ENCODE measurements at places on chromosomes 3 and 15.

GRCh38 chr3:140545756-140546155 is 132.1 kb upstream of the TRIM42 start:
- no peak for DNase-seq

DNA sequence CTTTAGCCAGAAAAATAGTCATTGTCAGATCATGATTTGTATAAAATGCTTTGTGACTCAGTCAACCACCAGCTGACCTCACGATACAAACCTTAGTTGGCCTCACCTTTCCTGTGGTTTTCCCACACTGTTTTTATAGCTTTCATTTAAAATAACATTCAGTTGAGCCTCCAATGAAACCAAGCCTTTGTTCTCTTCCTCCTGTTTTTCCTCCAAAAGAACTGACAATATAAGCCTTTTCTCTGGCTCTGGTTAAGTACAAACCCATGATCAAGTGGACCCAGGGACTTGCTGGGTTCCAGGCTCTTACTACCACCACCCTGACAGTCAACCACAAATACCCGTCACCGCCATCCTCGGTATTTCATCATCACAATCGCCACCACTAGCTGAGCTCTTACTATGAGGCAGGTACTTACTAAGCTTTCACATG is 81.7 kb downstream of the TAMM41 start:
- no peak for DNase-seq

GRCh38 chr3:195070336-195070735 is 200.6 kb downstream of the XXYLT1 start:
- no peak for DNase-seq

DNA sequence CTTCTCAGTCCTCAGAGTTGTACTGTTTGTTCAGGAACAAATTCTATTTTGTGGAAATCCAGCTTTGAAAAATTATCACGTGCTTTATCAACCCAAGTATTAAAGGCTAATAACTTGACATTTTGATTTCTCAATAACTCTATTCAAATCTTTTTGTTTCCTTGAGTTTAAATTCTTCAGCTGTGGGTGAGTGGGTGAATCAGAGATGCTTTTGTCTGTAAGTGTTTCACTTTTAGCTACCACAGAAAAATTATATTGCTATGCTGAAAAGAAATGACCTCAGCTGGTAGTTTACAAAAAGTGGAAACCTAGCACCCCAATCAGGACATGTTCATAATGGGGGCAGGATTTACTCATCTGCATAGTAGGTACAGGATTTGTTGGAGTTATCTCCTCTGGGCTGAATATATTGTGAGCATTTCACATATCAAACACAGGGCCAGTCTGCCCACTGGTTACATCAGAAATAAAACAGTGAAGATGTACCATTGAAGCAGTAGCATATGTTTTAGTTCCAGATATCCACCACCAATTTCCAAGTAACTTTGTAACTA is 30.5 kb downstream of the MINDY4B start:
- no peak for DNase-seq

DNA sequence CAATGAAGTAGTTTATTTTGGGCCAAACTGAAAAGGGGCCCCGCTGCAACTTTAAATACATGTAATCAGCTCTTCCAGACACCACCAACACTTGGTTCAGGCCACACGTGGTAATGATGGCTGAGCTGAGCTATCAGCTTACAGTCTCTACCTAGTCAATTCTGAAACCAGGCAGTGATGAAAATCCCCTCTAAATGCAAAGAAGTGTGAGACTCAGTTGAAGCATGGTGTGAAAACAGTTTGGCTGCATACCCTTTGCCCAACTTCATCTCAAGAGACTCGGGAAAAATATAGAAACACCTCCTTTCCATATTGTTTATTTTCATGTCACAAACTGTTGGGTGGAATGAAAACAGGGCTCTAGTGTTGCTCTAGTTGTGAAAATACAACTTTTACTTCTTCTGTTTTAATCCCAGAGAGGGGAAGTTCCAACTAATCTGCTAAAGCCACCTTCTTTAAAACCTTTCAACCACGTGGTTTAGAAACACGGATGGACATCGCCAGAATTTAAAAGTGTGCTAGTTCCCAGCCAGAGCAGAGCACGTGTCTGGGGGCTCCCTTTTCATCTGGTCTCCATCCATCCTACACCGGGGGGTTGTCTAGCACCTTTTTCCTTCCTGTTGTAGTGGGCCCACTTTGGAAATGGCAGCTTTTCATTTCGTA is 229.1 kb downstream of the EPHB1 start:
- DNase-seq: no peak

- DNase-seq: no peak
These were observed 47.5 kb upstream of the SEMA4B start for GRCh38 chr15:90153658-90154057.

- DNase-seq: no peak
These were observed 28.5 kb downstream of the DNAJC13 start for GRCh38 chr3:132445817-132446216.

DNA sequence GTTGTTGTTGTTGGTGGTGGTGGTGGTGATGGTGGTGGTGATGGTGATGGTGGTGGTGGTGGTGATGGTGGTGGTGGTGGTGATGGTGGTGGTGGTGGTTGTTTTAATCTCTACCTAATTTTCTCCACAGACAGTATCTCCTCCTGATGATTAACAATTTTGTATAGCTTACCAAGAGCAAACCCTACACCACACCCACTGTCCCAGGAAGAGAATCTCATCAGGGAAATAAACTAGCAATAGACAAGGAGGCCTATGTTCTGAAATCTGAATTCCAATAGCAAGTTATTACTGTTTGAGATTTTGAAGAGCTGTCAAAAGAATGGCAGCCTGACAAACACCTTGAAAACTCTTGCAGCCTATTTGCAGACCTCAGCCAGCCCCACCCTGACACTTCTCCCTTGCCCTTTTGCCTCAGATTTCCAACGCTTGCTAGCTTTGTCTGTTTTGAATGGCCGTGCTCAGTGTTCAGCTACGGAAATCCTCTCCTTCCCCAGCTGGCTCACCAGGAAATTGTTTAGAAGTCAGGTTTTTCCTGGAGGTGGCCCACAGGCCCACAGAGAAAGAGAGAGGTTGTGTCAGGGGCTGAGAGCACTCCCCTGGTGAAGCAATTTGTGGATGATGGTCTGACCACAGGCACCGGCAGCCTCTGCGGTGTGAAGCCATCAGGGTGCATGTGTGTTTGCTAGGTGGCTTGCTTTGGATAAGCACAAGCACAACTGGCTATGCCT is 101.6 kb downstream of the MAGI1 start:
- no peak for DNase-seq

- DNase-seq: no peak
These were observed 50.8 kb upstream of the RPL32 start for GRCh38 chr3:12891985-12892839.

DNA sequence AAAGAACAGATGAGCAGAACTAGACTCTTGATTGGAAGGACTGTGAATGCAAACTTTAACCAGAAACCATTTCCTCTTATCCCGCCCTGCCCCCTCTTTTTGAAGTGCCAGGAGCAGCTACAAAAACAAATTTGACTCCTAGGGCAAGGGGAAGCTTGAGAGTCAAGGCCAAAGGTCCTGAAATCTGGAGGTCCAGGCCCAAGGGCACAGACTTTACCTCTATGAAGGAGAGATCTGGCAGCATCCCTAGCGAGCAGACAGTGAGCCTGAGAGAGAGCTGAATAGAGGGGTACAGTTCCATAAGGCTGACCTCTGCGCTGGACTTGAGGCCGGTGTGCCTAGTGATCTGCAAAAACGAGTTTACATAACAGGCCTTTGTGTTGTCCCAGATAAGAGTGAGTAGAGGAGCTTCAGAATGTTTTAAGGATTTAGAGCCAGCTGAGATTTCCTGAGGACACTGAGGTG is 5.1 kb downstream of the RAB43 start:
- no peak for DNase-seq

GRCh38 chr3:27521179-27521871 is 37.1 kb upstream of the SLC4A7 start:
- no peak for DNase-seq

- DNase-seq: no peak
These were observed 223.7 kb downstream of the PCCB start for GRCh38 chr3:136473716-136474326.

DNA sequence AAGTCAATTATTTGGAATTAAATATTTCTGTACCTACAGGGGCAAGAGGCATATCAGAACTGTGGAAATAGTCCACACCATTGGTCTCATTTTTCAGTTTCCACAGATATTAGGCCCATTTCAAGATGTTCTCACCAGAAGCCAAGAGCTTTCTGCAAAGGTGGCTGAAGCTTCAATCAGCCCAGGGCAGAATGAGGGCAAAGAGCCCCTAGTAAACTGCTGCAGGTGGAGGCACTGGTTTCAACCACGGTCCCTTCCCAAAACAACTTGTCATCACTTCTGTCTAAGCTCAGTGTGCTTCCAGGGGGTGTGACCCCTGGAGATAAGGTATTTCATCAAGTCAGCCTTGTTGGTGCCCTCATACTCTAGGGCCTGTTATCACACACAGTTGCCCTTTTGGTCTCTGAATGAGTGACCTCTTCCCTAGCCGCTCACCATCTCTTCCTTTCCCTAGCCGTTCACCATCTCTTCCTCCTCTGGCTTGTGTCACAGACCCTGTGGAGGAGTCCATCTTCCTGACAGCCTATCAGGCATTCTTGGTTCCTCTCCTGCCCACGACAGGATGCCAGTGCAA is 21.2 kb downstream of the IL17RD start:
- no peak for DNase-seq

DNA sequence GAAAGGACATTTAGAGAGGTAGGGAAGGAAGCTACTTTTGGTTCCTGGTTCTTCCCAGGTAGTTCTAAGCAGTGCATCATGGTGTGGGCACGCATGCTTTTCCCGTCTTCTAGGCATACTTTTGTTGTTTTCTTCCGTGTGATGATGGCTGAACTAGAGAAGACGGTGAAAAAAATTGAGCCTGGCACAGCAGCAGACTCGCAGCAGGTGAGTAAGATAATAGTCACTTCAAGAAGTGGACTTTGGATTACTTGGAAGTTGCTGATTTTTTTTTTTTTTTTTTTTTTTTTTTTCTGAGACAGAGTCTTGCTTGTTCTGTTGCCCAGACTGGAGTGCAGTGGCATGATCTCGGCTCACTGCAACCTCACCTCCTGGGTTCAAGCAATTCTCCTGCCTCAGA is 17.9 kb downstream of the FANCD2OS start:
- no peak for DNase-seq

GRCh38 chr3:197847866-197848401 is 56.9 kb downstream of the LRCH3 start:
- no peak for DNase-seq

DNA sequence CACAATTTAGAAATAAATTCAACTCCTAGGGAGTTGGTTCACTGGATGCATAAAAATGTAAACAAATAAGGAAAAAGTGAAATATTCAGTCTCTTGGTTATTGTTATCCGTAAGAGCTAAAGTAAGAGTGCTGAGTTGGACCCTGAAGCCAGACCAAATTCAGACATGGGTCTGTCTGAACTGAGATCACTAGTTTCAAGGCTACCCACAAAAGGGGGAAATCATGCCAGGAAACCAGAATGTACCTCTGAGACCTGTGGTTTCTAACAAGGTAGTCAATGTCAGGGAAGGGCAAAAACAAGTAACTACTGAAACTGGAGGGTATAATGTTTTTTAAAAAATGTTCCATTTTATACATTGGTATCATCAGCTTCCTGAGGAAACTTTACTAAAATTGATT is 35.2 kb upstream of the GOLGA6L2 start:
- DNase-seq: no peak

DNA sequence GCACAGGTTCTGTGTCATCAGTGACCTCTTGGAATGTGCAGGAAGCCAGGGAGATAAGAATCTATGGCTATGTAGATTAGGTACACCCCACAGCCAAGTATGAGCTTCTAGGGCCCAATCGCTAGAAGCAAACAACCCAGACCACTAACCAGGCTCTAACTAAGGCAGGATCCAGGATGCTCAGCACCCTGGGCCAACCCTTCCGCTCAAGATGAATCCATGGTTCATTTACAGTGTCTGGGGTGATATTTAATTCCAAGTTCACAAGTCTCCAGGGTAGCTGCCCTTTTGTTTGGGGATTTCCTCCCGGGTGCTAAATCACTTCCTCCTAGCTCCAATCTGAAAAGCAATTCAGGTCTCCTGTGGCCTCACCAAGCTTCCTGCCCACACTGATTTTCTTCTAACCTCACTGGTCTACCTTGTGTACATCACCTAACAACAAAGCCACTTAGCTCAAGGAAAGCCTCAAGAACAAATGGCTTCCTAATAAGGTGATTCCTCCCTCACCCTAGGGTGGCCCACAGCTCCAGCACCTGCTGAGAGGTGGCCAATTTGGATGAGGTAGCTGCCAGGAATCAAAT is 2.4 kb downstream of the EHD4 start:
- peak; percentile 12 for DNase-seq

DNA sequence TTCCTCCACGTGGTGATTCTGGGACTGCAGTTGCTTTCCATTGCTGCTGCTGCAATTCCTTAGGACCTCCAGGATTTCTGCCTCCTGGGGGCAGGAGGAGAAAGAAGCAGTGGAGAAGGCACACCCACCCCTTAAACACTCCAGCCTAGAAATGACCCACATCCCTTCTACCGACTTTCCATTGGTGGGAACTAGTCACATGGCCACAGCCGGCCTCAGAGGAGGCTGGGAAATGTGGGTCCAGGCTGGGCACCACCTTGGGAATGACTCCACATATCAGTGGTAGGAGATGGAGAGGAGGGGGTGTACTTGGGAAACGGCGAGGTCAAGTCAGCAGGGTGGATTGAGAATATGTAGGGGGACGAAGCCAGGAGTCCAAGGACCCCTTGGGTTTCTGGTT is 269.4 kb upstream of the CTDSPL start:
- DNase-seq: no peak

- DNase-seq: no peak
These were observed 34.8 kb upstream of the RASA2 start for GRCh38 chr3:141452045-141452444.

DNA sequence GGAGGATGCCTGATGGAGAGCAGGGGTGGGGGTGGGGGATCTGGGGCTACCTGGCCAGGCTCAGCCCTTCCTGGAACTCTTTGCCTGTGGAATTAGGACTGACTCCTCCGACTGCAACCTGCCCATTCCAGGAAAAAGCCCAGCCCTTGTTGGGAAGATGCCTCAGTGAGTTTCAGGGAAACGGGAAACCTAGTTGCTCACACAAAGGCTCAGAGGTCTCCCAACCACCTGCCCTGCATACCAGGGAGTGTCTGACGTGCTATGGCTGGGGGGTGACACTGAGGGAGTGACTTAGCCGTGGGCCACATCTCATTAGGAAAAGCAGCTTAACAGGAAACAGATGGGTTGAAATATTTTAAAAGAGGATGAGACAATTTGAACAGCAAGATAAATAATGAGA is 27.9 kb downstream of the CYP8B1 start:
- no peak for DNase-seq

DNA sequence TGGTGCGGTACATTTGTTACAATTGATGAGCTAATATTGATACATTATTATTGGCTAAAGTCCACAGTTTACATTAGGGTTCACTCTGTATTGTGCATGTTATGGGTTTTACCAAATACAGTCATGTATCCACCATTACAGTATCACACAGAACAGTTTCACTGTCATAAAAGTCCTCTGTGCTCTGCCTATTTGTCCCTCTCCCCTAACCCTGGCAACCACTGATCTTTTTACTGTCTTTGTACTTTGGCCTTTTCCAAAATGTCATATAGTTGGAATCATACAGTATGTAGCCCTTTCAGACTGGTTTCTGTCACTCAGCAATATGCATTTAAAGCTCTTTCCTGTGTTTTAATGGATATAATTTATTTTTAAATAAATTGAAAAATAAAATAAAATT is 83.1 kb upstream of the SLC4A7 start:
- no peak for DNase-seq
